ENCODE measurements at places on chromosomes 4 and X.
A peak's percentile ranks its signal among the peaks of the same experiment; 100 is the strongest.

DNA sequence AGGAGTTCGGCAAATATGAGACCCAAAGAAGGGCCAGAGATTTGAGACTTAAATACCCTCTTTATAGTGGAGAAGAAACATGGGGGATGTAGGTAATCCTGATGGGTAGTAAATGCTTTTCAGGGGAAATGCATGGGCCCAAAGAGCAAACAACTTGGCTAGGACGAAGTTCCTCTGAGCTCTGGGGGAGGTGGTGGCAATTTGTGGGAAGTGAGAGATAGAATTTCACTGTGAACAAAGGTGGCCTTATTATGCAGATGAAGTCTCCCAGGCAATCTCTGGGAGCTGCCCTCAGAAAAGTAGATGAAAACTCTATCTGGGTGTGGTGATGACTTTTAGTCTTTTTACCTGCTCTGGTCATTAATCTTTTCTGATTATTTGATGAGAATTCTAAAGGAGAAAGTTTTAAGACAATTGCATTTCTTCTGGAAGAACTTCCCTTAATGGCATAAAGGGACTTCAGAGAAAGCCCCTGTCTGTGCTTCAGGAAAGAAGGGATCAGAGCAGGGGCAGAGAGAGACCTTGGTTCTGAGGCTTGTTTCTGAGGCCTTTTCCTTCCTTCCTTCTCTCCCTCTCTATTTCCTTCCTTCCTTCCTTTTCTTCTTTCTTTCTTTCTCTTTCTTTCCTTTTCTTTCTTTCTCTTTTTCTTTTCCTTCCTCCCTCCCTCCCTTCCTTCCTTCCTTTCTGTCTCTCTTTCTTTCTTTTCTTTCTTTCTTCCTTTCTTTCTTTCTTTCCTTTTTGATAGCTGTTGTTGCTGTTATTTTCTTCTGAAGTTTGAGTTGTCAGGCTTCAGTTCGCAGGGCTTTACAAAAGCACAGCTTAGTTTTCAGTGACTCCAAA lies 37.5 kb upstream of the MAOA start:
- no peak for DNase-seq

- DNase-seq, result no peak
Observed at GRCh38 chr4:149398993-149399392, 416.6 kb downstream of the IQCM start.

DNA sequence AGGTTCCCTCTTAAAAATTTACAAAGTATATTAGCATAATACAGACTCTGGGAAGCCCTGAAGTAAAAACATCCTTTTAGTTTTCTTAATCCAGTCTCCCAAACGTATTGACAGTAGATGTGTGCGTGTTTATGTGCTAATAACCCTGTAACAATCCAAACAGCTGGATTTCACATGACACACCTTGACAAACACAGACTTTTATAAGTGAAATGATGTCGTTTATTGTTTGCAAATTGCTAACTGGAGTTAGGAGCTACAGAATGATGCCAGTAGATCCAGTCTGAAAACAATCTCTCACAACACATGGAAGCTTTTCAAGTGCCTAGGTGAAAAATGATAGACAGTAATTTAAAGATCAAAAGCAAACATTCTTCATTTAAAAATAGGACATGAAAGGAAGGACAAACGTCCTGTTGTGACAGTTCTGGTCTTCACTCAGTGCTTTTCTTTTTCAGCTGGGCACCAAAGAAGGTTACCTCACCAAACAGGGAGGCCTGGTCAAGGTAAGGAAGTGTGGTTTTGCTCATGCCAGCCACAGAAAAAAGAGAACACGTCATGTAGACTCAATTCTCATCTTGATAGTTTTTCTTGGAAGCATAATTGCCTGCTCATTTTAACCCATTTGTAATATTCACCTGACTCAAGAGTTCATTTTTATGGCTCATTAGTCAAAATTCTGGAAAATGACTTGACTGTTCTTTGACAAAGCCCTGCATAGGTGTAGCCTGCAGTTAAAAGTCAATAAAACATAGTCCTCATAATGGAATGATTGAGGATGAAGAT lies 32.9 kb downstream of the LAMTOR3 start:
- peak; percentile 11 for DNase-seq

GRCh38 chr4:158236304-158237030 lies 26.2 kb downstream of the TMEM144 start:
- no peak for DNase-seq

- DNase-seq, result no peak
Observed at GRCh38 chr4:12123707-12124106, 695.0 kb upstream of the HS3ST1 start.

DNA sequence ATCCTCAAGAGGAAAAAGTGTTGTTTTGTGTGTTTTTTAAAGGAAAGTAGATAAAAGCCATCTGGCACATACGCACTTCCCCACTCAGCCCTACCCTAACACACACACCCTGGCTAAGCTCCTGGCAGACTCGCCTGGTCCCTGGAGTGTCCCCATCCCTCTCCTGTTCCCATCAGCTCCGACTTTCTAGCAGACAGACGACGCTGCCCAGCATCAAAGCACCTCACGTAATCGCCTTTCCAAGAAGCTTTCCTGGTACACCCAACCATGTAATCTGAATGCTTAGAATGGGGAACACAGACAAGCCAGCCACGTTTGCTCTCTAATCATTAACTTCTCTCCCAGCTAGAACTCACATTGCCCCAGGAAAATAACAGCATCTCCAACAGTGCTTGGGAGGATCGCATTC lies 116.2 kb downstream of the AFAP1 start:
- DNase-seq, result peak; percentile 77

GRCh38 chr4:147629783-147630730 lies 12.9 kb downstream of the TMEM184C start:
- no peak for DNase-seq

GRCh38 chr4:139633661-139634060 lies 32.0 kb upstream of the MGST2 start:
- DNase-seq, result no peak

- peak; percentile 53 for DNase-seq
Observed at GRCh38 chr4:107035819-107036583, at the start of gene DKK2. DKK2 (minus strand) TSS chr4:107036313; CDS start chr4:107035591, 722 bp downstream.

- DNase-seq, result no peak
Observed at GRCh38 chrX:34563804-34564203, 93.3 kb downstream of the TMEM47 start.

DNA sequence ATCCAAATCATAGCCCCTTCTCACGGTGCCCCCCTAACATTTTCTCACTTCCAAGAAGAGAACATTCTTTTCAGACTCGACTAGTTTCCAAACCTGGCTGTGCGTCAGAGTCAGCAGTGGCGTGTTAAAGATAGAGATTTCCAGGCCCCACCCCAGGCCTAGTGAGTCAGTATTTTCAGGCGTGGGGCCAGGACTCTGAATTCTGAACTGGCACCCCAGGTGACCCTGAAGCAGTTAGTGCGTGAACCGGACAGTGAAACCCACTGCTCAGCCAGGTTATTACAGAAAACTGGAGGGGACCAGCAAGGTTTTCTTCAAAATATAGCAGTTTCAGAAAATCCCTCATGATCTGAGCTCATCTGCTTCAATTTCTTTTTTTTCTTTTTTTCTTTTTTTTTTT lies 35.0 kb upstream of the BCOR start:
- no peak for DNase-seq

DNA sequence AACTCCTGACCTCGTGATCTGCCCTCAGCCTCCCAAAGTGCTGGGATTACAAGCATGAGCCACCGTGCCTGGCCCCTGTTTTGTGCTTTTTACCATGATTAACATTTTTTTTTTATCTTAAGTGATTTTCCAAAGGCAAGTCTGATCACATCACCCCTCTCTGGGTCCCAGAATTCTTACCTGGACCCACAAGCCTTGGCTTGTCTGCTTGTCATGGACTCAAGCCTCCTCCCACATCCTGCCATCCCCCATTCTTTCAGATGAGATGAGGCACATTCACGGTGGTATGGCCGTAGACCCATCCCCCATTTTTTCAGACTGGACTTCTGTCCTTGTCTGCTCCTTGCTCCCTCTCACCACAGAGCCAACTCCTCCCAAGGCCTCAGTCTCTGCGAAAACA lies 55.3 kb downstream of the APLN start:
- no peak for DNase-seq

DNA sequence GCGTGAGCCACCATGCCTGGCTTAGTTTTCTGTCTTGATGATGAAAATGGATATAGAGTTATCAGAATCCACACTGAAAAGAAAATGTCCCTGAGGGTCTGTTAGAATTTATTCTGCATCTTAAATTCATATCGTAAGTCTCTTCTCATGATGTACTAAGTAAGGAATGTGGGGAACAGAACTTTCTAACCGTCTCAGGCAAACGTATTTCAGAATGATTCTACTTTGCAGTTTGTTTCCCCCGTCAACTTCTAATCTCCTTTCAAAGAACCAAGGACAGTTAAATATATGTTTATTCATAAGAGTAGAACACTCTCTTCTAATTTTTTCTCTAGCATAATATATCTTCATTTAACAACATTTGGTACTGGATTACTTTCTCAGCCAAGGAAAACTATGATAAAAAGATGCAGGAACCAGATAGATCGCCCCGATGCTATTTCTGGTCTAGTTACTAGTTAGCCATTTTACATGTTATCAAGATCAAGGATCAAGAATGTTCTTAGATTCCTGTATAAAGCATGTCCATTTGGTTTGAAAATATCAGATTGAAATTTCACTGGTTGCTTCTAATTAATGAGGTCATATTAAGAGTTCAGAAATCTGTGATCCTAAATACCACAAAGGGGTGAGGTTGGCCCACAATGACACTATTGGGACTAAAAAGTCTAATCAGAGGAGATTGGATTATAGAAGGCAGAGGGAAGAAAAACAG lies 49.5 kb downstream of the METTL14 start:
- DNase-seq, result no peak

- no peak for DNase-seq
Observed at GRCh38 chr4:5753766-5754528, 42.9 kb downstream of the EVC start.
